ENCODE measurements at places on chromosomes 7 and 10.
A peak's percentile ranks its signal among the peaks of the same experiment; 100 is the strongest.

- peak overlapping the region; percentile 69 for H3K4me3 ChIP-seq
- peak overlapping the region; percentile 98 for H3K27ac ChIP-seq
- DNase-seq = peak; percentile 90
- H3K36me3 ChIP-seq = no peaks in the 10 kb centered on the region
- H3K4me1 ChIP-seq = peaks cover 13% of the 10 kb centered on the region
- peaks cover 50% of the 10 kb centered on the region for H3K27me3 ChIP-seq
These were observed 167.0 kb upstream of the PPP1R3A start for GRCh38 chr7:114085592-114086501.

DNA sequence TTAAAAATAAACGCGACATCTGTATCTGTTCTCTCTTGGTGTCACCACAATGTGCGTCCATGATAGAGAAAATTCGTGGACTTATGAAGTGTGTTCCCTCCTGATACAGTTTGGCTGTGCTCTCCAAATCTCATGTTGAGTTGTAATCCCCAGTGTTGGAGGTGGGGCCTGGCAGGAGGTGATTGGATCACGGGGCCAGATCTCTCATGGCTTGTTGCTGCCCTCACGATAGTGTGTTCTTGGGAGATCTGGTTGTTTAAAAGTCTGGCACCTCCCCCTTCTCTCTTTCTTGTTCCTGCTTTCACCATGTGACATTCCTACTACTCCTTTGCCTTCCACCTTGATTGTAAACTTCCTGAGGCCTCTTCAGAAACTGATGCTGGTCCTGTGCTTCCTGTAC lies 229.4 kb upstream of the MYO3A start:
- H3K27ac ChIP-seq = no peak overlapping the region
- H3K27me3 ChIP-seq = no peaks in the 10 kb centered on the region
- H3K36me3 ChIP-seq = no peaks in the 10 kb centered on the region

DNA sequence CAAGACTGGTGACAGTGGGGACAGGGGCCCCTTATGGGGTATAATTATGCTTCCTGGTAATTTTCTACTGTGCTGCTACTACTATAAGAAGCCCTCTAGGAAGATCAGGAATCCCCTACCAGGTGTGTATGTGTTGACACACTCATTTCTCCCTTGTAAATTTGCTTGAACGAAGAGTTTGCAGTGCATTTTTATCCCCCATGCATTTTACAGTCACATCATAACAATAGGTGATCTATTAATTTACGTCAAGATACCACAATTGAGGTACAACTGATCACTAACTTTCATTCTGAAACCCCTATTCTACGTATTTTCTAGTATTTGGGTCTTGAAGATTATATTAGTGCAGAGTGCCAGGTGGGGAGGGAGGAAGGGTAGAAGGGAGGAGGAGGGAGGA lies 252.2 kb downstream of the NSUN6 start:
- peak overlapping the region; percentile 88 for H3K27ac ChIP-seq
- no peak overlapping the region for H3K4me3 ChIP-seq
- no peaks in the 10 kb centered on the region for H3K36me3 ChIP-seq
- peaks cover 12% of the 10 kb centered on the region for H3K4me1 ChIP-seq

GRCh38 chr10:8036506-8037198 lies 17.8 kb upstream of the GATA3 start:
- peaks cover 100% of the 10 kb centered on the region for H3K27me3 ChIP-seq
- no peaks in the 10 kb centered on the region for H3K36me3 ChIP-seq
- no peak overlapping the region for H3K27ac ChIP-seq

- H3K27me3 ChIP-seq = no peaks in the 10 kb centered on the region
- no peak overlapping the region for H3K4me3 ChIP-seq
- no peak for DNase-seq
- H3K36me3 ChIP-seq = no peaks in the 10 kb centered on the region
- no peaks in the 10 kb centered on the region for H3K4me1 ChIP-seq
These were observed 5.1 kb downstream of the UBE2D4 start for GRCh38 chr7:43931346-43931745.

- H3K27ac ChIP-seq = no peak overlapping the region
- H3K36me3 ChIP-seq = no peaks in the 10 kb centered on the region
- H3K4me1 ChIP-seq = no peaks in the 10 kb centered on the region
- DNase-seq = no peak
- no peak overlapping the region for H3K4me3 ChIP-seq
- H3K27me3 ChIP-seq = no peaks in the 10 kb centered on the region
These were observed 106.1 kb downstream of the PRKCQ start for GRCh38 chr10:6473901-6474370.
